Right lung (tissue), 10 donors: ENCODE measurements at places on chromosomes 3 and 15.

GRCh38 chr15:64975390-64975789 is 14.3 kb downstream of the SPG21 start:
- no peak for DNase-seq

DNA sequence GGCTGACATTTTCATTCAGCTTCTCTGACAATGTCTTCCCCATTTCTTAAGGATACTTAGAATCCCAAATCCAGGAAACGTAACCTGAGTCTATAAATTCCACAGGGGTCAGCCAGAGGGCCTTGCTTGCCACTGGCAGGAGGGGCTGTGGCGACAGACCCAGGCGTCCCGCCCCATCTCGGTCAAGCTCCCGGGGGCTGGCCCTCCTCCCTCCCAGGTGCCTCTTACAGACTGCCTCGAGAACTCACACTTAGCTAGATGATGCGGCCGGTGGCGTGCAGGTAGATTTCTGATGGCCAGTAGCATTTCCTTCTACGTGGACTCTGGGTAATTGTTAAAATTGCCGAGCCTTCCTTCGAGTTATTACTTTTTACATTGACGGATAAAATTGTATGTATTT is 172.5 kb downstream of the NSMCE3 start:
- no peak for DNase-seq

DNA sequence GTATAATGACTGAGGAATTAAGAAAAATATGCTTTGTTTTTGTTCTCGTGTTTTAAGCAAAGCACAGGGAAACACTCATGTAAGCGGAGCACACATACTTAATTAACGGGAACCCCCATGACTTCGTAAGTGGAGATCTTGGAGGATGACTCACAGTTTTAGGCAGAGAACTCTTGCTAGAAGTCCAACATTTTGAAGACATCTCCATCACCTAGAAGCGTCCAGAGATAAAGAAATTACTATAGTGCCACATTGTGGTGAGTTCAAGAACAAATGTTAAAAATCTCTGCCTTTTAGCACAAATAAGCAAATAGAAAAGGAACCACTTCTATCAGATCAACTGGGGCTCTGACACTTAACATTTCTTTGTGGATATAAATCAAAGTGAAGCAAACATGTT is 194.1 kb upstream of the ARHGEF26 start:
- DNase-seq = peak; percentile 81

DNA sequence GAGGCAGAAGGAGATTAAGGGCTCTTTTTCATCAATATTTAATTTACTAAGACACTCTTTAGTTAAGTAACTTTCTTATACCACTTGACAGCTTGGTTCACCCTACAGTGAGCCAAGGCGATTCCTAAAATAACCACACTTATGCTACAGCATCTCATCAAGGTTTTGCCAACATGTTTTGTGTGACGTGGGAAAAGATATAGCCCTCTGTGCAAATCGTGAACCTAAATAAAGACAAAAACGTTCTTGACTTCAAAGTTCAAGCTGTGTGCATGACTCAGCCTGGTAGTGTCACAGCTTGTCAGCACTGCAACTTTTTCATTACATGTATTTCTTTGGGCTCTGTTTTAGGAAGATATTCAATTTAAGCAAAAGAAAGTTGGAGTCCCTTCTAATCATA is 297.0 kb upstream of the EPHA3 start:
- DNase-seq = no peak

GRCh38 chr15:79472446-79472845 is 40.3 kb downstream of the MINAR1 start:
- DNase-seq = no peak

DNA sequence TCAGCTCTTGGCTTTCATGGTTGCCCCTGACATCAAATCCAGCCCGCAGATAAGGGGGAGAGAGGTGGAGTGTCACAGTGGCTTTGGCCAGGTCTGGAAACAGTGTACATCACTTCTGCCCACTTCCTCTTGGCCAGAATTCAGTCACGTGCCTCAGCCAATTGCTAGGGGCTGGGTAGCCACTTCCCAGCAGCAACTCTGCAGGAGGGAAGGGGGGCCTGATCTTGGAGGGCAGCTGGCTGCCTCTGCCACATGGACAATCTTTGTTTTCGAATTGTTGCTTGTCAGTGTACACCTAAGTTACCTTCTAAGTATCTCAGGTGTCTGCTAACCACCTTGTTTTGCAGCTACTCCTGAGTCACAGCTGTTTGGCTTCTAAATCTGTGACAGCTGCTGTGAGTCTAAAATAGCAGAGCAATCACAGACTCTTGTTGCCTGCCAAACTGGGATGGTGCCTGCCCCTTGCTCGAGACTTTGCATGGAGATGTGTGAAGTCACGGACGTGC is 41.0 kb upstream of the LIMD1 start:
- no peak for DNase-seq

- DNase-seq = no peak
Observed at GRCh38 chr3:194476784-194477183, 10.0 kb downstream of the ATP13A3 start.

GRCh38 chr15:94263341-94264273 is 32.2 kb downstream of the MCTP2 start:
- no peak for DNase-seq

DNA sequence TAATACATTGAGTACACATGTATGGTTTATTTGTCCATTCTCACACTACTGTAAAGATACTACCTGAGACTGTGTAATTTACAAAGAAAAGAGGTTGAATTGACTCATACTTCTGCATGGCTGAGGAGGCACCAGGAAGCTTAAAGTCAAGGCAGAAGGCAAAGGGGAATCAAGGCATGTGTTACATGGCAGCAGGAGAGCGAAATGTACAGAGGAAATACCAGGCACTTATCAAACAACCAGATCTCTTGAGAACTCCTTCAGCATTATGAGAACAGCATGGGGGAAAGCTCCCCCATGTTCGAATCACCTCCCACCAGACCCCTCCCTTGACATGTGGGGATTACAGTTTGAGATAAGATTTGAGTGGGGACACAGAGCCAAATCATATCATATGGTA is 666.3 kb downstream of the ZBBX start:
- DNase-seq = no peak

DNA sequence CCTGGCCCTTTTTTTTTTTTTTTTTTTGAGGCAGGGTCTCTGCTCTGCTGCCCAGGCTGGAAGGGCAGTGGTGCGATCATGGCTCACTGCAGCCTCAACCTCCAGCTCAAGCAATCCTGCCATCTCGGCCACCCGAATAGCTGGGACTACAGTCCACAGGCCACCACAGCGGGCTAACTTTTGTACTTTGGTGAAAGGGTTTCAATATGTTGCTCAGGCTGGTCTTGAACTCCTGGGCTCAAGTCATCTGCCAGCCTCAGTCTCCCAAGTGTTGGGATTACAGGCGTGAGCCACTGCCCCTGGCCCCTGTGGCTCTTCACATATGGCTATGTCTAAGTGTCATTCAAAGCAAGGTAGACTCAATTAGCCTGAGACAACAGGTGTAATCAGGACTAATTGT is 8.8 kb upstream of the DPPA2 start:
- no peak for DNase-seq

GRCh38 chr3:143951351-143951971 is 20.2 kb upstream of the DIPK2A start:
- DNase-seq = peak; percentile 17

GRCh38 chr3:127652246-127652995 is 20.3 kb upstream of the ABTB1 start:
- peak; percentile 31 for DNase-seq

- no peak for DNase-seq
Observed at GRCh38 chr3:99532246-99532645, 106.1 kb upstream of the COL8A1 start.

- no peak for DNase-seq
Observed at GRCh38 chr3:195312714-195313113, 41.8 kb upstream of the XXYLT1 start.

DNA sequence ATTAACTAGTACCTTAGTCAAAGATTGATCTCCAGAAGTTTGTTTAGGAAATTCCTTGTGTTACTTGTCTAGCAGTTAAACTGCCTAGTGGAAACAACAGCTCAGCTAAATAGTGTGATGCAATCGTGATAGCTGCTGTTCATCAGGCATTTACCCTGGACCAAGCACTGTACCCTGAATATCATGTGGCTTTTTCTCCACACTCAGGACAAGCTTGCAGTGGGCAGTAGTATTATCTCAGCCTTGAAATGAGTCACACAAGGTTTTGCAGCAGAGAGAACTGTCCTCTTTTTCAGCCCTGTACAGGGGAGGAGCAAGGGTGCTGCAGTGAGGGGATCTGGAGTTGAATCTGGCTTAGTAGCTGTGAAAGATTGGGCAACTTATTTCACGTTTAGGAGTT is 208.4 kb downstream of the TP63 start:
- peak; percentile 0 for DNase-seq

- no peak for DNase-seq
Observed at GRCh38 chr3:26624209-26624765, 1.7 kb downstream of the LRRC3B start.
